Fibroblast of the aortic adventitia (primary cell): ENCODE measurements at places on chromosomes 12 and 14. TPM values are rescaled to one million over a fixed set of nuclear protein-coding genes. Genes with fewer than 3 reads are reported as not detected.

The TCL1B gene
- total RNA-seq = 0.98 TPM in 1 of 2 replicates, not detected in the other

The COX8C gene
- total RNA-seq = not detected in 2 replicates

The LTBP2 gene
- total RNA-seq = 58.5 and 157 TPM in 2 replicates

The CDKL1 gene
- total RNA-seq = 7.3 and 66.6 TPM in 2 replicates

The OAS2 gene
- total RNA-seq = 2.0 and 3.7 TPM in 2 replicates

The EIF2S3B gene
- total RNA-seq = 7.1 and 9.2 TPM in 2 replicates

The WBP11 gene
- total RNA-seq = 6.3 and 15.9 TPM in 2 replicates

The YEATS4 gene
- 23.5 and 37.2 TPM in 2 replicates for total RNA-seq

The HOXC6 gene
- 0.09 and 0.90 TPM in 2 replicates for total RNA-seq
